Renal cortex interstitium (tissue), 15 donors: ENCODE measurements at places on chromosomes 12 and 14.

GRCh38 chr12:100461330-100461973, 12.2 kb upstream of the NR1H4 start:
- DNase-seq: no peak

DNA sequence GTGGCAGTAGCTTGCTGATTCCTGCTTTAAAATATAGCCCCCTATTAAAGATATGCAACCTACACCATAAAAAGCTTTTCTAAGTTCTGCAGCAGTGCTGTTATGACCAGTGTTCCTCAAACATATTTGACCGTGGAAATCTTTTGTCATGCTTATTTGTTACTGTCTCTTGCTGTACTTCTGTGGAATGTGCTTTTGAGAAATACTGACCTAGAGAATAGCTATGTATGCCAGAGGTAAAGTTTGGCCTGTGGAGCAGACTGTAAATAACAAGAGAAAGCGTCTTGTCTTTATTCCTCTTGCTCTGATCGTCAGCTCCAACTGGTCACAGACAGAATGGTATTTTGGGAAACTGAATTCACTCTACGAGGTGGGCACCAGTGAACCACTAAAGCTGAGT, 239.0 kb downstream of the FBXL14 start:
- DNase-seq: no peak

- DNase-seq: no peak
Observed at GRCh38 chr12:119319638-119320037, 14.9 kb upstream of the CCDC60 start.

GRCh38 chr12:68294251-68294650, 37.9 kb downstream of the MDM1 start:
- DNase-seq: no peak

GRCh38 chr14:49862089-49862673, 9.6 kb upstream of the NEMF start:
- DNase-seq: peak; percentile 88
